ENCODE measurements at places on chromosomes 11 and 22.
A peak's percentile ranks its signal among the peaks of the same experiment; 100 is the strongest.

DNA sequence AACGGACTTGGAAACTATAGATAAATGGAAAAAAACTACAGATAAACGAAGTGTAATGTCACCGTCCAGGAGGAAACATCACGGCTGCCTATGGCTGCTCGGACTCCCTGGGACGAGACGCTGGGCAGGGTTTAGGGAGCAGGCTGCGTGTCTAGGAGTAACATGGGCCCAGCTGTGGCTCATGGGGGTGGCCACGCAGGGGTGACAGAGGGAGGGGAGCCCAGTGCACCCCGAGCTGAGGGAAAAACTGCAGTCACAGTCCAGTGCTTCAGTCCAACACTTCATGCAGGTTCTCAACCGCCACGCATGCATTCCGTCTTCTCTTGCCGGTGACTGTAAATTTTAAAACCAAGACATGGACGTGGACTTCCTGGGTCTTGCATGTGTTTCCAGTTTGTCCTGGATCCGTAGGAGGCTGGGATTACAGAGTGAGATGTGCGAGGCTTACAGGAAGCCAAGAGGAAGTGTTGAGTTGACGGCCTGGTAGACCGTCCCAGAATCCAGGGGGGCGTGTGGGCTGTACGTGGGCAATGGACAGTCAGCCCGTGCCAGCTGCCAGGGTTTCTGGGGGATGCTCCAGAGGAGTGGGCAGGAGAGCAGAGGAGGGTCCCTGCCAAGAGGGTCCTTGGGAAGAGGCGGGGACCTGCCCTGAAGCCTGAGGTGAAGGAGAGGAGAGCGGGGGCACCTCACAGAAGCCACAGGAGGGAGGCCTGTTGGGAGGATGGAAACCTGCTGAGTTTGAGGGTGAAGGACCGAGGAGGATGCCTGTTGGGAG, 691.4 kb downstream of the BRD1 start:
- no peak for DNase-seq

DNA sequence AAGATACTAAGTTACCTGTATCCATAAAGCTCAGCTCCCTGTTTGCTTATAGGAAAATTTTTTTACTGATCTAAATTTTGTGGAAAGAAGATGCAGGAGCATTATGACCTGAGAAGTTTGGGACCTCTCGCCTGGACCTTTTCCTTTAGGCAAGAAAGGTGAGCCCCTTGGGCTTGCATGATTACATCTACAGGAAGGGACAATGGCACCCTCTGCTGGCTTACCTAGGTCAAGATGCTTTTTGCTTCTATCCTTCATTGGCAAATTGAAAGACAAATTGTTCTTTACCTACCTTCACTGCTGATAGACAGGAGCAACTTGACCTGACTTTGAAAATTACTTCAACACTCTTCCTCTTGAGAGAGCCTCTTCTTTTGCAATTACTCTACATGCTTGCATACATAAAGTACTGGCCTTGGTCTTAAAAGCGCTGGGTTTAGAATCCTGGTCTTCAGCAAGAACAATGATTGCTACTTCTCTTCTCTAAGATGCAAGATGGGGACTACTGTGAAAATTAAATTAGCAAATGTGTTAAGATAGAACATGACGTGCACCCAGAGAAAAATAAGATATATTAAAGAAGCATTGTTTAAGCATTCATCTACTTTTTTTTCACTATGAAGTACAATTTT, 147.2 kb downstream of the TRPC6 start:
- DNase-seq, result no peak

- no peak for DNase-seq
These were observed 45.3 kb upstream of the NECTIN1 start for GRCh38 chr11:119774172-119774763.

DNA sequence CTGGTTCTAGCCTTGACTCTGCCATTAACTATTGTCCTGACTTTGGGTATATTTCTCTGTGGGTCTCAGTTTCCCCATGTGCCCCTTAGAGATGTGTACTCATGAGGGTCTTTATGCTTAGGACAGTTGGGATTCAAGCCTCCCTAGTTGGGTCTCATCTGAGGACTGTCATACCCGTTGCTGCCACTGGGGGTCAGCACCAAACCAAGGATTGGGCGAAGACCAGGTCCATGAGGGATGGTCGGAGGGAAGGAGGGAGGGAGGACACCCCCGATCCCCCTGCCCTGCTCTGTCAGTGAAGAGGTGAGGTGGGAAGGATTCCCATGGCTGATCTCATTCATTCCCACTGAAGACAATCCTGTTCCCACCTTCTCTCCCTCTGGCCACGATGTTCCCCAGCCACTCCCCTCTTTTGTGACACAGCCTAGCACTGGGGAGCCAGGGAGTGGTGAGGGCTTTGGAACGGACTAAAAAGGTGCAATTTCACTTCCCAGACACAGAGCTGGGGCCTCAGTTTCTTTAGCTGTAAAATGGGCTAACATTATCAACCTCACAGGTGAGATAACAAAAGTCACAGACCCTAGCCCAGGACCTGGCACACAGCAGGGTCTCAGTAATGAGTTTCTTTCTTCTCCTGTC, 12.4 kb upstream of the KLHL35 start:
- DNase-seq, result peak; percentile 67

- peak; percentile 49 for DNase-seq
These were observed 34.2 kb upstream of the PLET1 start for GRCh38 chr11:112294688-112295340.

DNA sequence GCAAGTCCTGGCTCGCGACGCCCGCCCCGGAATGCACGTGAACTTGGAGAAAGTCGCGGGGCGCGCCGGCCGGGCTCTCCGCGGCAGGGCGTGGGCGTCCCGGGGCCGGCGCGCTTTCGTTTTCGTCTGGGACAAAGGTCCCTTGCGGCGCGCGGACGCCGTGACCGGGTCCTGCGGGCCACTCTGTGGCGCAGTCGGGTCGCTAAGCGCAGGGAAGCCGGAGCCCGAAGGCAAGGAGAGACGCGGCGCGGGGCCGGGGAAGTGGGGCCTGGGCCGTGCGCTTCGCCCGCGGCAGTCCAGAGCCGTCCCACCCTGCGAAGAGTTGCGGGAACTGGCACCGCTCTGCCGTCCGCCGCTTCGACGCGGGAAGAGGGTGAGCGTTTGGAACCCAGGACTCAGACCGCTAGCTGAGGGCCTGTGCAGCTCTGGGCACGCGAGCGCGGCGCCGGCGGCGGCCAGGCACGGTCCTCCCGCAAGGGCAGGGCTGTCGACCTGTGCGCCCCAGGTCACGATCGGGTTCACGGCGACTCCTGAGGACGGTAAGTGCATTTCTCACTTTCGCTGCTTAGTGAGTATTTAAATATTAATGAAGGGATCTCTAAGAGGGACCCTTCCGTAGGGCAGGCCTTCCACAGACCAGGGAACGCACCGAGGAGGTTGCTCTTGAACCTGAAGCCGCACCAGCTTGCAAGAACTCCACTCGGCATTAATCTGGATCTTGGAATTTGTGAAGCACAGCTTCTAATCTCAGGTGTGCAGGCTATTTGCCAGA, 78.0 kb upstream of the PPARA start:
- peak; percentile 78 for DNase-seq

GRCh38 chr11:76030286-76030685, 176.0 kb downstream of the WNT11 start:
- peak; percentile 55 for DNase-seq

GRCh38 chr11:43410394-43410793, 51.7 kb downstream of the TTC17 start:
- DNase-seq, result no peak

GRCh38 chr11:124920870-124921609, 2.0 kb downstream of the HEPN1 start:
- DNase-seq, result no peak

DNA sequence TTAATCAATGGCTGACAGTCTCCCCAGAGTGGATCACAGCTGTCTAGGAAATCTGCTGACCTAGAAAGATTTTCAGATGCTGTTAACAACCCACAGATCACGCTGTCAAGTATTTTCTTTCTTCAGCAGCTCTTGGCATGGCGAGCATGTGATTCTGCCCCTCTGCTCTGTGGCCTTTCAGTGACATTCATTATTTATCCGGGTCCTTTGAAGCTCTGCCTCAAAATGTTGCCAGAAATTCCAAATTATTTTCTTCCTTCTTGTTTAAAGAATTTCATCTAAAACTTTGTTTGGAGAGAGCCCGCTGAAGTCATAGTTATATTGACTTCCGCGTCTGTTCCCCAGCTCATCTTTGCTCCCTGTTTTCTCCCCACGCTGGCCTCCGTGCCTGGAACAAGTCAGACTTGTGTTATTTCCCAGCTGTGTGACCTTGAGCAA, 134.1 kb downstream of the COMMD9 start:
- no peak for DNase-seq

DNA sequence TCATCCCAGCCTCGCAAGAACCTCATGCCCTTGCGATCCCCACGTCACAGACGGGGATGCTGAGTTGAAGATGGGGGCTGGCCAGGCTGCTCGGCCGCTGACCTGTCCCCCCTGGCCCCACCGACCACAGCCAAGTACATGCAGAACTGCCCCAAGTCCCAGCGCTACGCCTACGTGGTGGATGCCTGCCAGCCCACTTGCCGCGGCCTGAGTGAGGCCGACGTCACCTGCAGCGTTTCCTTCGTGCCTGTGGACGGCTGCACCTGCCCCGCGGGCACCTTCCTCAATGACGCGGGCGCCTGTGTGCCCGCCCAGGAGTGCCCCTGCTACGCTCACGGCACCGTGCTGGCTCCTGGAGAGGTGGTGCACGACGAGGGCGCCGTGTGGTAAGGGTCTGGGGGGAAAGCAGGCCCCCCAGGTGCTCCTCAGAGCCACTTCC, 10.0 kb downstream of the MUC5B start:
- no peak for DNase-seq

DNA sequence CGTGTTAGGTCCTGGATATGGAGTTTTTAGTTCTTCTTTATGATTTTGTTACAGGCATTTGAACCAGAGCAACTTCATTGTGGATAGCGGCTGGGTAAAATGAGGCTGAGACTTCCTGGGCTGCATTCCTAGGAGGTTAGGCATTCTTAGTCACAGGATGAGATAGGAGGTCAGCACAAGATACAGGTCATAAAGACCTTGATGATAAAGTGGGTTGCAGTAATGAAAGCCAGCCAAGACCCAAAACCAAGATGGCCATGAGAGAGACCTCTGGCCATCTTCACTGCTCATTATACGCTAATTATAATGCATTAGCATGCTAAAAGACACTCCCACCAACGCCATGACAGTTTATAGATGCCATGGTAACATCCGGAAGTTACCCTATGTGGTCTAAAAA, 23.4 kb upstream of the CLMP start:
- peak; percentile 29 for DNase-seq

DNA sequence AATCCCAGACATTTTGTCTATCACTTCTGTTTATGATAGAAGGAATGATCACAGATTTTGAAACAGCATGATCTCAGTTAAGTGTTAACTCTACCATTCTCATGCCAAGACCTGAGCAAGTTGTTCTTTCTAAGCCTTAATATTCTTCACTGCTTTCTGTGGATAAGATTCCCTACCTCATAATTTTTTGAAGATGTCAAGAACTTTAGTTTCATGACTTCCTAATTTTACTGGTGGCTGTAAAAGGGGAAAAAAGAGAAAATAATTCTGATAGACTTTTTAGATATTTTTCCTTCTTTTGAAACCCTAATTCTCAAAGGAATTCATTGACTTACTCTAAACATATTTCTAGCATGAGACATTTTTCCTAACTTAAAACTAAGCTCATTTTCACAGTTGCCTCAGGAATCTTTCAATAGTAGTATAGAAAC, 520.0 kb upstream of the LUZP2 start:
- no peak for DNase-seq

GRCh38 chr22:46844606-46845210, 82.3 kb downstream of the TBC1D22A start:
- DNase-seq, result no peak

DNA sequence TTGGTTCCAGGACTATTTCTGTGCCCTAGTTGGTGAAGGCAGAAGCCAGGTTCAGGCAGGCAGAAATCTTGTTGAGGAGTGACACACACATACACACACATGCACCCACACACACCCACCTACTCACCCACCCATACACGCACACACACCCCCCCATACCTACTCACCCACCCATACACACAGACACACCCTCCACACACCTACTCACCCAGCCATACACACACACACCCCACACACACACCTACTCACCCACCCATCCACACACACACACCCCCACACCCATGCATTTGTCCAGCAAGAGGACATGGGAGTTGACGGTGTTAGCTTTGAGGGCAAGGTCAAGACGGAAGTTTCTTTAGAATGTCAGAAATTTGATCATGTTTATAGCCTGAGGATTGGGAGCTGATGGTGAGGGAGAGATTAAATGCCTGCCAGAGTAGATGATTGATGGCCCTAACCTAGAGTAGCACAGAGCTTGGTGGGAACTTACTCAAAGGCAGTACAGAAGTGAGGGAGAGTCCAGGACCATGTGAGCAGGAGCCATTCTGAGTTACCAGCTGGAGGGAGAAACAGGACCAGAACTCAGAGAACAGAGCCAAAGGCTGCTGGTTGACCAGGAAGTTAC, 68.9 kb downstream of the CYB5R2 start:
- no peak for DNase-seq

GRCh38 chr11:68096962-68097361, 24.2 kb downstream of the CHKA start:
- DNase-seq, result no peak

GRCh38 chr22:23182309-23183060, 2.2 kb downstream of the BCR start:
- peak; percentile 78 for DNase-seq

DNA sequence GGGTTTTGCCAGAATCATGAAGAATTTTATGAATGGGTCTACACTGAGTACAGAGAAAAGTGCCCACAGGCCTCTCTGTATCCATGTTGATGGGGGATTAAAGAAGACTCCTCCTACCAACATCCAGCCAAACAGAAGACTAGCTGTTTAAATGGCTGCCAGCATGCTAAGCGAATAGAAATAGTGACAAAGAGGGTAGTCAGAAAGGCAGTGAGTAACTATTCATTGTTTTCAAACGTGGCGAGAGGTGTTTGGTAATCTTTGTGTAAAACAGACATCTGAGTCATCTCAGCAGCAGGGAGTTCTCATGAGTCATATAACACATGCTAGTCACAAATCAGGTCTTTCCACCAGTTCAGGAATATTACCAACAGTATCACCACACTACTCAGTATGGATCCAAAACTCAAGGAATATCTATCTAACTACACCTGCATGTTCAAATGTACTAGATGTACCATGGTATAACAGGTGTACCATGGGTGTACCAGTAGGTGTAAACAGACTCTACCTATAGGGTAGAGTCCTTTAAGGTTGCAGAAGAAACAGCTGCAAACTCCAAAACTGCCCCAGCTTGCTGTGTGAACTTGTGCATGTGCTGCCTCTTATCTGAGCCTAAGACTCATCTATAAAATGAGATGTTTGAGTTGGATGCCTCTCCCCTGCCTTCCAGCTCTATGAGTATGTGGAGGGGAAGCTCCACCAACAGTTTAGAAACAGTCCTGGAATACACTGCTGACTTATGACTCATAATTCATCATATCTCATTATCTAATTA, 82.0 kb downstream of the SLC1A2 start:
- peak; percentile 92 for DNase-seq

- no peak for DNase-seq
These were observed 95.2 kb downstream of the DSCAML1 start for GRCh38 chr11:117701781-117702180.

DNA sequence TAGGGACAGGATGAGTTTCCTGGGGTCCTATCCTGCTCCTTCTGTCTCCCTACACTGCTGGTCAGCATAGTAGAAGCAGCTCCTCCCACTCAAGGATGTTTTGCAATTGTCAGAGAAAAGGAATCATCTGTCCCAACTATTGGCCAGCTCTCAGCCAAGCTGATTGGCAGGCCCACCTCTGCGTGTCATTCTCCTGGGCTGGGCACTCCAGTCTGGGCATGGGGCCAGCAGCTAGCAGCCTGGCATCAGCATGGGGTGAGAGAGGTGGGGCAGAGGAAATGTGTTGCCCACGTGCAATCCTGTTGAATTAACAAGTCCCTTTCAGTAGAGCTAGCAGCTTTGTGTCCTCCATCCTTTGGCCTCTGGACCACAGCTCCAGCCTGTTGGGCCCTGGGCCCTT, 14.1 kb downstream of the ANKK1 start:
- peak; percentile 70 for DNase-seq

Data from Daoy (cell line).